ENCODE measurements at places on chromosomes 5 and 9.

DNA sequence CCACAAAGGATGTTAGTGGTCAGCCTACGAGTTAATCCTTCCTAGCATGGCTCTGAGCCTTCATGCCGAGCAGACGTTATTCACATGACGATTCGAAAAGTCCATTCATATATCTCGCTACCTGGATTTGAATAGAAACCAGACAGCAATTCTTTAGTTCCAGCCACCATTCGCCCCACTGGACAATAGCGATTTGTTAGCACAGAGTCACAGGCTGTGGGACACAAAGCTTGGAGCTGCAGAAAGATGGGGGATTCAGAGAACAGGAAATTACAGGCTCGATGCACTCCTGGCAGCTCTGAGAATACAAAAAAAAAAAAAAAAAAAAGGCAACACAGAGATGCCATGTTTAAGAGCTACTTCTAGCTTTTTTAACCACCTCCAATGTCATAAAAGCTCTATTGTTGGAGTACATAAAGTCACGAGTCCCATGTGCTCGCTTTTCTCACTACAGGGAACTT, 110.7 kb downstream of the NR6A1 start:
- peak; percentile 69 for DNase-seq

DNA sequence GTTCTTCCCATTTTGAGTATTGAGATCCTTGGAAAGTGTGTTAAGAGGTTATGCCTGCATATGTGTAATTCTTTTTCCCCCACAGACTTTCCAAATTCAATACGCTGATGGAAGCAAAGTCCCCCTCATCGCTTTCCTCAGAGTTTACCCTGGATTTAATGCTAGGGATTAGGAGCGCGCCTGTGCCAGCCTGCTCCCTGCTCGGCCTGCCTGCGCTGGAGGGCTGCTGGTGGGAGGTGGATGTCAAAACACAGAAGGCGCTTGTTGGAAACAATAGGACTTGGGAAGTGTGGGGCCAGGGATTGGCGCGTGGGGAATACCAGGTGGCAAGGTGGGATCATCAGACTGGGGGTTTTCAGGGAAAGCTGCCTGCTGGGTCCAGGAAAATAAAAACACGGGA, 39.8 kb upstream of the PTCH1 start:
- DNase-seq = no peak

DNA sequence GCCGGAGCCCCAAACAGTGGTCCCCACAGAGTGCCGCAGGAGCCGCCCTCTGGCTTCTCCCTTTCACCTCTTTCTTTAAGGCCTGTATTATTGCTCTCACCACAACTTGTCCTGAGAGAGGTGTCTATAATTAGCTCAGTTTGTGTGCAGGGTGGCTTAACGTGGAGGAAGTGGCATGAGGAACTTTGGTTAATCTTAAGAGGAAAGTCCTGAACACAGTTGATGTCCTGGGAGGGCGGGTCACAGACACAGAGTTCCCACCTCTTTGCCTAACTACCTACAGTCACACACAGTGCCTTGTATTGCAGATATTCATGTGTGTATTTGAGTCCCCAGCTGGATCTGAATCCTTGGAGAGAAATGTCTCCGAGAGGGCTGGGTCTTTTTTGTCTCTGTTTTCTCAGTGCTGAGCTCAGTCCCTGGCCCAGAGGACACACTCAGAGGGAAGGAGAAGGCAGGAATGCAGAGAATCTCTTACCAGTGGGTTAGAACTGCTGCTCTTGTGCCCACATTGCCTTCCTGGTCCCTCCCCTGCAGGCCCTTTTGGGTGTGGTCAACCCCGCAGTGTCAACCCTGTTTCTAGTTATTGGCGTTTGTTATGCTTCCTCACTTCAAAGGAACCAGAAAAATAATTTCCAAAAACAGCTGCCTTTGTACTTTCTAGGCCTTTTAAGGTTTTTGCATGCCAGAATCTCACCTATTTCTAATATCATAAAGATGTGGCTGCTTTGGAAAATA, 392.5 kb downstream of the KDM4C start:
- DNase-seq = no peak

GRCh38 chr5:126506079-126506478, 82.9 kb downstream of the GRAMD2B start:
- no peak for DNase-seq

GRCh38 chr5:439636-440035, 3.3 kb upstream of the EXOC3 start:
- no peak for DNase-seq

GRCh38 chr5:127999909-128000308, 83.7 kb upstream of the SLC12A2 start:
- DNase-seq = no peak
